Activated CD8-positive, alpha-beta memory T cell treated with anti-CD3 and anti-CD28 coated beads for 24 hours (primary cell): ENCODE measurements at places on chromosomes 7 and 10.
A peak's percentile ranks its signal among the peaks of the same experiment; 100 is the strongest.

GRCh38 chr7:47498229-47499056 is 83.5 kb downstream of the TNS3 start:
- DNase-seq, result no peak

- no peak for DNase-seq
Measured at GRCh38 chr7:18552316-18552916, 56.9 kb downstream of the HDAC9 start.

DNA sequence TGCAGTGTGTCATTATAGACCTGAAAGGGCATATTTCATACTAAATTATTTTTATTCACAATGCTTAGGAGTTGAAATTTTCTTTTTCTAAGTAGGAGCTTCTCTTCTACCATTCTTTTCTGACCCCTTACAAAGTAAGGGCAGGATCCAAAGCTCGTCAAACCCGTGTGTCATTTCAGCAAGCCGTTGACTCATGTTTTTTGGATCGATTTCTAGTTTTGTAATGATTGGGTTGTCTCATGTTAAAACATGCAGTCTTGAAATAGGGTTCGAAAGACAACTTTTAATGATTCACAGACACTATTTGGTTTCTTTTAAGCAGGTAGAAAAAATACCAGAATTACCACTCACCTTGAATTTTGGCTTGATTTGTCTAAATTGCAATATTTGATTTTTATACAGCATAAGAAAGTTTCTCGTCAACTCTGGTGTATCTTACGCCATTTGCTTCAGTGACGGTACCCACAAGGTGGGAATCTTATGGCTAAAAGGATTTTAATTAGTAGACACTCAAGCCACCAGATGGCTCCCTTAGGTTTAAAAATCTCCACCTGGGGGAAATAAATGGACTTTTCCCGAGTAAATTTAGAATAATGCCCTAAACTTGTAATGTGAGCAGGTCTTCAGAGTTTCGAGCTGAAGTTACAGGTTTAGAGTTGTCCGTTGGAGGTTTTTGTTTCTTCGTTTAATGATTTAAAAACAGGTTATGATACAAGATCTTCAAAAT is 283.4 kb downstream of the CCDC3 start:
- DNase-seq, result no peak

DNA sequence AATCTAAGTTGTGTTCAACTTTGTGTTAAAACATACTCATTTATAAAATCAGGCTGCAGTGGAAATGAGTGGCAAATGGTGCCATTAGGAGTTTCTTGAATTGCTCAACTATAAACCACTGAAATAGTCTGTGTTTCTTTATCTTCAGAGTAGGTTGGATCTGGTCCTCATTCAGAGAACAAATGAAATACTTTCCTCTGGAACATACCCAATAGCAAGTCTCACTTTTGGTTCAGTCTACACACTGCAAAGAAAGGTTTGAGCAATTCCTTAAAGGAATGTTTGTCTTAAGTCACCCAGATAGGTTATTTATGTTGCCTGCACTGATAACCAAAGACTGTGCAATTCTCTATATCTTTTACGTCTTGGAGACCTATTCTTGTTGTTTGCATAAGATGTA is 62.5 kb downstream of the ABCB4 start:
- DNase-seq, result no peak

DNA sequence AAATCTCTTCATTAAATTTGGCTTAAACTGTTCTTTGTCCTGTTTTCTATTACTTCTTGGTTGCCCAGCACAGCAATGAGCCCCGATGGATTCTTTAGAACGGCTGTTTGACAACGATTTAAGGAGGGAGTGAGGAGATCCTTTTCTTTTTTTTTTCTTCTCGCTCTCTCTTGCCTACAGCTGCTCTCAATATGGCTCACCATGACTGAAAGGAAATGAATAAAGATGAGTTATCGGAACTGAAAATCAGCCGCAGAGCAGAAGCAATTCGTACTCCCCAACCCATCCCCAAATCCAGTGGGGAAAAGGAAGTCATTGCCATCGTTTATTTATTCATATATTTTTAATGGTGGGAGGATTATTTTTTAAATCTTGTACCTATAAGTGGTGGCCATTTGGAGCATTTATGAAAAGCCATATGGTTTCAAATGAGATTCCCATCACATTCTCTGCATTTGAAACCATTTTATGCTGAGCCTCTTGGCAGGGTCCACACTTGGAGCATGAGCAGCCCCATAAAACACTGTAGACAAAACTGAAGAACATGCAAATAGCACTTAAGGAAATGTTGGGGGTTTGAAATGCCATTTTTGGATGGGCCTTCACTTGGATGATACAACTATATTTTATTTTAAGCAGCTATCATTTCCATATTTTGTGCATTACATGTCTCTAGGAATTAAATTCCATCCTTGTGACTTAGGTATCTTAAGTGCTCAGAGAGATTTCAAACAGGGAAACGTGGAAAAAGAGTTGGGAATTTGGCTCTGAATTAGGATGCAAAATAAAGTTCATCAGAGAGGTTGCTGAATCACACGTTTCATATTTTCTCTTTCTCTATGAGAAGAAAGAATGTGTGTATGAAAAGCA is 107.7 kb upstream of the FZD1 start:
- no peak for DNase-seq

DNA sequence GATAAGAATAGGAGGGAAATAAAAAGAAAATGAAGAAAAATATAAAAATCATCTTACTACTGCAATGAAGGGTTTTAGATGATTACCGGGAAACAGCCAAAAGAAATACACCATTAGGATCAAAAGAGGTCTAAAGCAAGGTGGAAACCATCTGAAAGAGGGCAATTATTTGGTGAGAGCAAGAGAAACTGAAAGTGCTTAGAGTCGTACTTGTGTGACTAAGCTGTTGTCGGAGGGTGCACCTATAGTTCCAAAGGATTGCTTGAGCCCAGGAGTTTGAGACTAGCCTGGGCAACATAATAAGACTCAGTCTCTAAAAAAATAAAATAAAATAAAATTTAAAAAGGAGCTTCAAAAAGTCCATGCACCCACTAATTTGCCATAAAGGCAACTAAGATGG is 169.5 kb downstream of the DKK1 start:
- DNase-seq, result no peak

GRCh38 chr7:128692623-128693270 is 20.7 kb downstream of the GARIN1A start:
- no peak for DNase-seq

GRCh38 chr7:19932549-19933249 is 159.3 kb upstream of the TMEM196 start:
- DNase-seq, result no peak

GRCh38 chr10:128078136-128078969 is 47.9 kb downstream of the MKI67 start:
- DNase-seq, result peak; percentile 76

GRCh38 chr7:80838643-80839042 is 80.2 kb downstream of the SEMA3C start:
- DNase-seq, result no peak

- no peak for DNase-seq
Measured at GRCh38 chr10:104329735-104330134, 8.5 kb downstream of the ITPRIP start.

GRCh38 chr10:103759100-103759781 is 96.1 kb downstream of the SH3PXD2A start:
- no peak for DNase-seq

DNA sequence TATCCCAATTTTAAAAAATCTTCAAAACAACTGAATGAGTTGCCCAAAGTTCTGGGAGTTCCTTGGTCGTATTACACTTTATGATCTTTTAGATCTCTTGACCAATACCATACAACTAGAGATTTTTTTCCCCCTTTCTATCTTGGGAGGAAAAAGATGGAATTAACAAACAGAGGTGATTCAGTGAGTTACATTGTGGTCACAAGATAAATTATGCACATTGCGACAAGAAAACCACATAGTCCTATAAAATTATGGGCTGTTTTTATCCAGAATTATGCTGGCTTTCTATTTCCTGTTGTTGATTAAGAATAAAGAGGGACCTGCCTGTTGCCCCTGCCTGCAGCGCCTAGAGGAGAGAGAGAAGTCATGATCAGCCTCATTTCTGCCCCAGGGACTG is 8.2 kb upstream of the SGPL1 start:
- DNase-seq, result no peak

- no peak for DNase-seq
Measured at GRCh38 chr7:32066441-32066840, 3.8 kb downstream of the PDE1C start.

DNA sequence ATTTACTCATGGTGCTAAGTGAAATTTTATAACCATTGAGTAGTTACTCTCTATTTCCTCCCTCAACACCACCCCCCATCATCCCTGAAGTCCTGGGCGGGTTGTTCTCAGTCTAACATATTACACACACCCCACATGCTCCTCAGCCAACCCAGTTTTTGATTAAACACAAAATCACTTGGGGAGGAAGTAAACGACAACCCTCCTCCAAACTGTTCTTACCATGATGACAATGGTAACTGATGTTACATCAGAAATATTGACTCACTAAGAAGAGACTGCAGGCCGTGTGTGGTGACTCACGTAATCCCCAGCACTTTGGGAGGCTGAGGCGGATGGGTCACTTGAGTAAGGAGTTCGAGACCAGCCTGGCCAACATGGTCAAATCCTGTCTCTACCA is 44.2 kb downstream of the RAB11FIP2 start:
- DNase-seq, result no peak

- DNase-seq, result no peak
Measured at GRCh38 chr10:121983852-121984251, 5.1 kb upstream of the TACC2 start.

- DNase-seq, result no peak
Measured at GRCh38 chr7:81960026-81960425, 190.2 kb upstream of the HGF start.

DNA sequence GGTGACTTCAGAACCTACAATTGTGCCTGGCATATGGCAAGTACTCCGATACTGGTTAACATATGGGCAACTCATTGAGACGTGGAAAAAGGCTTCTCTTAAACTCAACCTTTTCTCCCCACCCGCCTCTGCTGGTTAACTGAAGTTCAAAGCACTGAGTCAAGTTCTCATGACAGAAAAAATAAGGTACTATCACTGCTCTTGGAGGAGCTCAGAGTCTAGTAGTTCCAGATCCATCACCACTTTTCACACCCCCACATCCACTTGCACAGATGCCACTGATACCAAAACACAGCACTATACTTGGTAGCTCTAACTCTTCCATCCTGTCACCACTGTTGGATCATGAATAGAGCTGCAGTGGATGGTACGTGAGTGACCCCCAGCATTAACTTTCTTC is 36.2 kb downstream of the CCDC6 start:
- DNase-seq, result no peak

GRCh38 chr7:157664871-157665633 is 328.2 kb downstream of the DNAJB6 start:
- DNase-seq, result no peak

GRCh38 chr10:36608251-36608650 is 517.1 kb upstream of the ANKRD30A start:
- no peak for DNase-seq

DNA sequence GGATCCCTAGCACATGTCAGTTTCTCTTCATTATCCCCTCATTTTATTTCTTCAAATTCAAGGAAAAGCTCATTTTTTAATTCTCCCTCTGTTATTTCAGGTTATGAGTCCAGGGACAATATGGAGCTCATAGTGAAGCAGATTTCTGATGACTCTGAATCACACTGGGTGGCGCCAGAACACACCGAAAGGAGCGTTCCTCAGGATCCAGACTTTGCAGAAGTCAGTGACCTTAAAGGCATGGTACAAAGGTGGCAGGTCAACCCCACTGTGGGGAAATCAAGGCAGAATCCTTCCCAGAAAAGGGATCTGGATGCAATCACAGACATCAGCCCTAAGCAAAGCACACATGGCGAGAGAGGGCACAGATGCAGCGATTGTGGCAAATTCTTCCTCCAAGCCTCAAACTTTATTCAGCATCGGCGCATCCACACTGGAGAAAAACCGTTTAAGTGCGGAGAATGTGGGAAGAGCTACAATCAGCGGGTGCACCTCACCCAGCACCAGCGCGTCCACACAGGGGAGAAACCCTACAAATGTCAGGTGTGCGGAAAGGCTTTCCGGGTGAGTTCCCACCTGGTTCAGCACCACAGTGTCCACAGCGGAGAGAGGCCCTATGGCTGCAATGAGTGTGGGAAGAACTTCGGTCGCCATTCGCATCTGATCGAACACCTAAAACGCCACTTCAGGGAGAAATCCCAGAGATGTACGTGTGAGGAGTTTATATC is 21.4 kb downstream of the ZKSCAN5 start:
- no peak for DNase-seq

- DNase-seq, result peak; percentile 19
Measured at GRCh38 chr10:130339911-130340310, 203.7 kb downstream of the GLRX3 start.
